ENCODE measurements at places on chromosomes 5 and 9.

DNA sequence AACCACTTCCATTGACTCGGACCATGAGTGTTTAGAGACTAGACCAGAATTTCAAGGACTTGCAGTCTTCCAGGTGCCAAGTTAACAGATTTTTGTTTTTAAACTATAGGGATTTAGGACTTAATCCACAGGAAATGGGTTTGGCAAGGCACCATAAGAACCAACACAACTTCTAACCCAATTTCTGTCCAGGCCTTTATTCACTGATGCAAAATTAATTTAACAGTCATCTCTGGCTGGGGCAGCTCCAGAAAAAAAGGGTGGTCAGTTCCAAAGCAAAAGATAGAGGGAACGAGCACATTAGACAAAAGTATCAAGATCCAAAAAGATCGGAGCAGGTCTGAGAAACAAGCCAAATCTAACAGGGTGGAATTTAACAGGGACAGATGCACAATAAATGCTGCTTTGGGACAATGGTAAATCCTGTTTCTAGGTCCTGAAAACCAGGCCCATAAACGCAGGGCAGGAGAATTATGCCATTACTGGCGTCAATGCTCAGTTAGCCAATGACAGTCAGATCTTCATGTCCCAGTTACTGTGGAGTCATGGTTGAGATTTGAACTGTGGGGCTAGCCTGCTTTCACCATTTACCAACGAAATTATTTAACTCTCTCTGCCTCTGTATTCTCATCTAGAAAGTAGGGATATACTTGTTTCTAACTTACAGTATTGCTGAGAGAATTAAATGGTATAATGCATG, 590.8 kb upstream of the BRINP1 start:
- no peak for DNase-seq

DNA sequence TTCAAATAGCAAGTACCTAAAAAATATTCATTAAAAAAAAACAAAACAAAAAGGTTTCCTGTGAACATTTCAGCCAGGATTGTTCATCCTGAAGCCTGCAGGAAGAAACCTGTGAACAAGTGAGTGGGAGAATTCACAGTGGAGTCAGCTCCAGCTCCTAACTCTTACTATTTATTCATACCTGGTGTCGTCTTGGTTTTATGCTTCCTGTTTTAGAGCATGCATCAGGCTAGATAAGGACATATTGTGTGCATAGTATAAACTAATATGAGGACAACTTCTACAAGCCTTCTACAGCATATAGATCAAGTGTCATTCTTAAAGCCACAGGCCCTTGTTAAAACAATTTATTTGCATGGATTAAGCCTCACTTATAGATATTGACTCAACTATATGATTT, 169.9 kb downstream of the EFNA5 start:
- DNase-seq, result no peak

GRCh38 chr5:54621709-54622108, 104.2 kb downstream of the SNX18 start:
- no peak for DNase-seq

- no peak for DNase-seq
These were observed 186.8 kb downstream of the PALM2AKAP2 start for GRCh38 chr9:109966643-109967368.

GRCh38 chr5:149024943-149025342, 37.9 kb downstream of the SH3TC2 start:
- DNase-seq, result no peak

DNA sequence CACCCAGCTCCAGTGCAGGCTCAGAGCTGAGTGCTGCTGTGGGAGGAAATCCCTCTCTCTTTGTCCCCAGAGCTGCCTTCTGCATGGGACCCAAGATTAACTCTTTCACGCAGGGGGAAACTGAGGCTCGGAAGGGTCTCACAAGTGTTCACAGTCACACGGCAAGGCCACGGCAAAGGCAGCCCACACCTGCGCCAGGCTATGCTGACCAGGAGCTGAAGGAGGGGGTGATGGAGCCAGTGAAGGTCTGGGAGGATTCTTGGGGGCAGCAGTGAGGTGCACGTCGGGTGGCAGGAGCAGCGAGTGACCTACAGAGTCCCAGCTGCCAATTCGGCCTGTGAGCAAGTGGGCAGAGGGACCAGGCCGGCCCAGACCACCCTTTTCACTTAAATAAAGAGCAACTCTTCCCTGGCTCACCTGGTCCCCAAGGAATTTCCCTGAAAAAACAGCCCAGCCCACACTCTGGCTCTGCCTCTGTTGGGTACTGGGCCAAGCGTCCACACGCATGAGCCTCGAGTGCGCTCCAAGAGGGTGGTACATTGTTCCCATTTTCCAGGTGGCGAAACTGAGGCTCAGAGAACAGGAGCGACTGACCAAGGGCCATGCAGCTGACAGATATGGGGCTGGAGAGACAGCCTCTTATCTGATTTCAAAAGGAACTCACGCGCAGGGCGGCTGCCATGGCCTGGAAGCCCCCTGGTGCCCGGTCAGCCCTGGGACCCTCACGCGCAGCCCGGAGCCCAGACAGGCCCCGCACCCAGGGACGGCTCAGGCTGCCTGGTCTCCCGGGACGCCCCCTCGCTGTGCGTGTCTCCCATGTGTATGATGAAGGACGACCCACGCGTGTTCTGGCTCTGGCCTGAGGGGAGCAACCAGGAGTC, 28.2 kb downstream of the SARDH start:
- DNase-seq, result no peak

DNA sequence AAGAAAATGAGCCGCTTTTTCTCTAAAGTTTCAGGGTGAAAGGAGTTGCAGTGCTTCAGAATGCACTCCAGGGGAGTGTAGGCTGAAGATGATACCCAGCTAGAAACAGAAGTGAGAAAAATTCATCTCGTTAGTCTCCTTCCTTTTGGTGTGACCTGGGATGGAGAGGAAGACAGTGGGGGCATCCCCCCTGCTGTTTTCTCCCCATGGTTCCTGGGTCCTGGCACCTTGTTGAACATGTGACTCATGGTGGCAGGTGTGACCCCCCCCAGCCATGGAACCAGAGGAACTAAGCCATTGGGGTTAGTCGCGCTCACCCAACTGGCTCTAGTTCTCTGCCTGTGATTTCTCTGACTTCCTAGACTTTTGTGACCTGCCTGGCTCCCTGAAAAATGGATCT, 424.6 kb downstream of the CSNK1G3 start:
- DNase-seq, result no peak

DNA sequence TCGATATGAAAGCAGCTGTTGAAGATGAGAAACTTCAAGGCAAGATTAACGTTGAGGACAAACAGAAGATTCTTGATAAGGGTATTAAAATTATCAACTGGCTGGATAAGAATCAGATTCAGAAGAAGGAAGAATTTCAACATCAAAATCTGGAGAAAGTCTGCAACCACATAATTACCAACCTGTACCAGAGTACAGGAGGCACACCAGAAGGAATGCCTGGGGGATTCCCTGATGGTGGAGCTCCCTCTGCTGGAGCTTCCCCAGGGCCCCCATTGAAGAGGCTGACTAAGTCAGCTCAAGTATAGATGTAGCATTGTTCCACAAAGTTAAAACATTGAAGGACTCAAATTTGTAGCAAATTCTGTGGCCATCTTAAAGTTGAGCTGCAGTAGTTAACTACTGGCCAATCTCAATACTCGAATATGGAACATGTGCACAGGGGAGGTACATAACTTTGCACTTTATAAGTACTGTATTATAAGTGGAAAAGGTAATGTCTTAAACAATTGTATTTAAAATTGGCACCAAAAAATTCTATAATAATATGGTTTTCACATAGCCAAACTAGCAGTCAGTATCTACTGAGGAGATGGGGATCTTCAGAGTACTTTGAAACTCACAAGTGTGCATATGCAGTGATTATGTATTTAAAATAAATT, 237.5 kb downstream of the CHSY3 start:
- DNase-seq, result no peak

GRCh38 chr9:99305820-99306811, 84.0 kb downstream of the SEC61B start:
- no peak for DNase-seq

- no peak for DNase-seq
These were observed 1.4 kb upstream of the SNAPC4 start for GRCh38 chr9:136401173-136401922.

DNA sequence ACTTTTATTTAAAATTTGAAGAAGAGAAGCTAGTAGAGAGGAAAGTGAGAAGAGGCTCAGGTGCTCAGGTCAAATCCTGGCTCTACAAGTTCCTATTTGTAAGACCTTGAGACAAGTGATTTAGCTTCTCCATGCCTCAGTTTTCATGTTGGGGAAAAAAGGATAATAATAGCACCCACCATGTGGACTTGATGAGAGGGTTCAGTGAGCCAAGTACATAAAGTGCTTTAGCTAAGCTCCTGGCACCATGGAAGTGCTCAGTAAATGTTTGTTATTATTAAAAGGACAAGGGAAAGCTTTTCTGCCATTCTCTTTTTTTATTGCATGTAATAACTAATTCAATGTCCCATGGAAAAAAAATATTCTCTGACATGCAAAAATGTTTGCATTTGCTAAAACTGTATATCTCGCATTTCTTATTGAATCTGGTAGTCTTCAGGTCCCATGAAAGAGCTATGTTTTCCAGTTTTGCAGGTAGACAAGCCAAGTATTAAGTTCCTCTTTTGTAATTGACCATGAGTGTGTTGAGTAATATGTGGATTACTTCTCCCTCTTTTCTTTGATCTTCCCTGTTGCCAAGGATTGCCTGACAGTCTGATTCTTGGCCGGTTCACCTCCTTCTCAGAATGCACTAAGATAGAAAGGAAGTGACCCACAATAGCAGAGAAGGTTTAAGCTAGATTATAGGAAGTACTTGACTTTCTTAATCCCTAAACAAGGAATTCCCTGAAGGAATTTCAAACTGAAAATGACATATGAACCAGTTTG, 45.6 kb upstream of the TRIM32 start:
- DNase-seq, result no peak

GRCh38 chr9:93525476-93525875, 50.9 kb upstream of the PHF2 start:
- no peak for DNase-seq

- no peak for DNase-seq
These were observed 739 bp upstream of the PDLIM4 start for GRCh38 chr5:132256783-132257130.

GRCh38 chr5:132074772-132075718, 1.5 kb downstream of the CSF2 start:
- DNase-seq, result no peak

- no peak for DNase-seq
These were observed 21.4 kb downstream of the SPZ1 start for GRCh38 chr5:80341016-80341775.

- no peak for DNase-seq
These were observed 6.4 kb downstream of the TNFSF15 start for GRCh38 chr9:114799441-114799840.

DNA sequence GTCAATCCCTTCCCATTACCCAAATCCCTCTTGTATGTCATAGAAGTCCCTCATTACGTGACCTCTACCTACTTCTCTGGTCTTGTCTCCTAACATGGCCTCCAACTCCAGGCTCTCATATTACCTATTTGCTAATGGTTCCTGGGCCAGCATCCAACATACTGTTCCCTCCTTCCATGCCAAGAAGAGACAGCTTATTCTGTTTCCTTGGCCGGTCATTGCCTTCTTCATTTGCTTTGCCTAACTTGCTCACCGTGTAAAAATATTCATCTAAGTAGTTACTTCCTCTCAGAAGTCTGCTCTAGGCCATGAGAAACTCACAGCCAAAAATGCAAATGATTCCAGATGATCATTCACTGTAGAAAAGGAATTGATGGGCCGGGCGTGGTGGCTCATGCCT, 8.9 kb upstream of the IL6ST start:
- DNase-seq, result no peak

GRCh38 chr5:7671381-7671993, 179.4 kb downstream of the CFAP90 start:
- DNase-seq, result no peak

- DNase-seq, result no peak
These were observed 68.7 kb upstream of the ADAMTSL1 start for GRCh38 chr9:18405240-18405639.

- no peak for DNase-seq
These were observed 686 bp upstream of the COL27A1 start for GRCh38 chr9:114154600-114155102.

DNA sequence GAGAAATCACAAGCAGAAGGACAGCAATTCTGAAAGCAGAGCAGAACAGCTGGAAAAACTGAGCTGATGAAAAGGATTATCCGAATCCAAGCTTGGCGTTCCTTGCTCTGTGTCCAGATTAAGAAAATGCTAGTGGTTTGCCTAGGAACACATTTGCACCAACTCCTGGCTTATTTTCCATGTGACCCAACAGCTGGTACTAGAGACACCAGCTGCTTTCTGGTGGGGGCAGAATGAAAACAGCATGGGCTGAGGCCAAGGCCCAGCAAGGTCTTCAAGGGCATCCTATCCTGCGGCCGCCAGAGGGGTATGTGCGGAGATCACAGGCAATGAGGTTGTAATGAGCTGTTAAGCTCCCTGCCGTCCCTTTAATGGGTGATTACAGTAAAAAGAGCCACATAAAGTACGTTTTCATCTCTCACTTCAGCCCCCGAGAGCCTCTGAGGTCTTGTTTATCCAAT, 131.5 kb downstream of the DOCK8 start:
- DNase-seq, result no peak

DNA sequence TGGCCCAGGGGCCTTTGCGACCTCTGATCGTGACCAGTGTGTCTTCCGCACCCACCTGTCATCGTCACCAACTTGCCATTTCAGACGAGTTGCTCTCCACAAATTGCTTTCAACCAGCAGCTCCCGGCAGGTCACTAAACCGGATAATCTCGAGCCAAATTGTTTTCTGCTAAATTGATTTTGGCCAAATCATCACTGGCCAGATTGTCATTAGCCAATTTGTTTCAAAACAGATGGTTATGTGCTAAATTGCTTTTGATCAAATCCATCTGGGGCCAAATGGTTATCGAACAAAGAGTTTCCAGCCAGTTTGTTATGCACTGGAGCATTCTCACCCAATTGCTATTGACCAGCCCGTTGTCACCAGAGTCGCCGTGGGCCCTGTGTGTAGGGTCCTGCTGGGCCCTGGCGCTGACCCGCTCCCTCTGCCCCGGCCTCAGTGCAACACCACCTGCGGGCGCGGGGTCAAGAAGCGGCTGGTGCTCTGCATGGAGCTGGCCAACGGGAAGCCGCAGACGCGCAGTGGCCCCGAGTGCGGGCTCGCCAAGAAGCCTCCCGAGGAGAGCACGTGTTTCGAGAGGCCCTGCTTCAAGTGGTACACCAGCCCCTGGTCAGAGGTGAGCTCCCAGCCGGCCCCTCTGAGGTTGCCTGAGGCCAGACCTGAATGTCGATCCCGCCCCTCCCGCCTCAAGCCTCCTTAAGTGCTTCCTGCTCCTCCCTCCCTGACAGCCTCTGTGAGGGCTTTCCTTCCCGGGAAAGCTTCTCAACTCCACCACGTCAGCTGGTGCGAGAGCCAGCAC, 35.6 kb downstream of the ADAMTSL2 start:
- DNase-seq, result no peak

Measured in effector memory CD4-positive, alpha-beta T cell (primary cell).